Posterior vena cava (tissue), 2 donors: ENCODE measurements at places on chromosomes 5 and 9. TPM values are rescaled to one million over a fixed set of nuclear protein-coding genes. Genes with fewer than 3 reads are reported as not detected.
A peak's percentile ranks its signal among the peaks of the same experiment; 100 is the strongest.

DNA sequence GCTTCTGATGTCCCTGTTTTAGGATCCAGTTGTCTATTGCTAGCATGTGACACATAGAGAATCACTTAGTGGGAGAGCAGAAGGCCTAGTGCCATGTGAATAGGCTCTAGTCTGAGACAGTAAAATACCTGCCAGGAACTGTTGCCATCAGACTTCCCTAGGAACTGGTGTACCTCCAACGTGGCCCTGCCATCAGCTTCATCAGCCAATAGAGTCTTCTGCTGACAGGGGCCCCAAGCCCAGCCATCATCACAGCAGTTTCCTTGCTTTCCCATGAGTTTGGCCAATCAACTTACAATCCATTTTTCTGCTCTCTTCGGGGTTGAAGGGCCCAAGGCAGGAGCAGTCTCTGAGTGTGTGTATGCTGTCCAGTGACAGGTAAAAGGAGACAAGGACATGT, 128.4 kb upstream of the ADRA1B start:
- DNase-seq: no peak

DNA sequence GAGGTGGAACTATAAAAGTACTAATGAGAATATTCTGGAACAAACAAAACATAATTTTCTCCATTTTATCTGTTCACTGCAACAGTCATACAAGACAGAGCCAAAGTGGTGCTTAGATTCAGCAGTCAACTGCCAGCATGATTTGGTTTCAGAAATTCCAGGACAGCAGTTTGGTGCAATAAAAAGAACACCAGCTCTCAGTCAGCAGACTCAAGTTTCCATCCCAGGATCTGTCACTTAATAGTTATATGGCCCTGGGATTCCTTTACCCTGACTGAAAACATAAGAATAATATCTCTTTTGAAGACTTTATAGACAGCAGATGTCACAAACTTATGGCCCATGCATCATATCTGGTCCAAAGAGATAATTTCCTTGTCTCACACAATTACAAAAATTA, 92.8 kb upstream of the RASEF start:
- DNase-seq: no peak

PDZD2 gene
- total RNA-seq: 4.9 TPM

- DNase-seq: no peak
These were observed 35.5 kb upstream of the GRHPR start for GRCh38 chr9:37386988-37387387.

CER1 gene
- total RNA-seq: not detected

DNA sequence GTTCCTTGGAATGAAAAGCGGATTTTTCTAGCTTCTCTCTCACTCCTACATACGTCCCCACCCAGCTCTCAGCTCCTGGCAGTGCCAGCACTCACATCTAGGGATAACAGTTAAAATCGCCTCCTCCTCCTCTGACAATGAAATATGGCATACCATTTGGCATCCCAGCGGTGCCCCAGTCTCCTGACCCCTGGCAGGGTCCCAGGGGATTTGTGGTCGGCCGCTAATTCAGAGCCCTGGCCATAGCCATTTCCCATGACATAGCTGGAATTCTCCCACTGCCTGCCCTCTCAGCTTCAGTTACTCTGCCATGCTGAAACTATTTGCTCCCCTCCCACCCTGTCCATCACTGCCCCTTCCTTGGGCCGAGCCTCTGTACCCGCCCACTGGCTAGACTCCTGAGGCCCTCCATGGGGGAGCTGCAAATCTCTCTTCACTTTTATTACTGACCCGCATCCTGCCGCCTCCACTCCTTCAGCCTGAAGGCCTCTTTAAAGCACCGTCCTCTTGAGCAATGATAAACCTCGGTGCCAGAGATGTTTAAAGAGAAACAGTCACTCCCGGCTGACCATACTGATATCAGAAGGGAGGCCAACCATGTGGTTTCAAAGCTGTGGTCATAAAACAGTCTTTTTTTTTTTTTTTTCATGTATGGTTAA, 139.8 kb downstream of the SLIT3 start:
- DNase-seq: peak; percentile 88

LVRN gene
- total RNA-seq: 1.5 TPM

- no peak for DNase-seq
These were observed 142.8 kb downstream of the ENC1 start for GRCh38 chr5:74497706-74498105.

- no peak for DNase-seq
These were observed 284.5 kb downstream of the ZNF608 start for GRCh38 chr5:124461941-124462340.

- no peak for DNase-seq
These were observed 5.5 kb downstream of the EPB41L4A start for GRCh38 chr5:112413611-112414010.

- no peak for DNase-seq
These were observed 1294.2 kb downstream of the EFNA5 start for GRCh38 chr5:106376522-106376921.

SLC25A2 gene
- 1.00 TPM for total RNA-seq

GRCh38 chr5:7848296-7848695, 2.6 kb downstream of the CFAP90 start:
- no peak for DNase-seq

GRCh38 chr5:116883875-116884274, 309.3 kb upstream of the SEMA6A start:
- DNase-seq: no peak

GRCh38 chr5:123582550-123583285, 70.7 kb downstream of the CSNK1G3 start:
- DNase-seq: no peak

- DNase-seq: no peak
These were observed 57.6 kb upstream of the SH3GL2 start for GRCh38 chr9:17521100-17521855.

CBY3 gene
- not detected for total RNA-seq

- DNase-seq: peak; percentile 86
These were observed 494 bp downstream of the CERT1 start for GRCh38 chr5:75510836-75511434.

TAF1L gene
- total RNA-seq: 0.05 TPM

DNA sequence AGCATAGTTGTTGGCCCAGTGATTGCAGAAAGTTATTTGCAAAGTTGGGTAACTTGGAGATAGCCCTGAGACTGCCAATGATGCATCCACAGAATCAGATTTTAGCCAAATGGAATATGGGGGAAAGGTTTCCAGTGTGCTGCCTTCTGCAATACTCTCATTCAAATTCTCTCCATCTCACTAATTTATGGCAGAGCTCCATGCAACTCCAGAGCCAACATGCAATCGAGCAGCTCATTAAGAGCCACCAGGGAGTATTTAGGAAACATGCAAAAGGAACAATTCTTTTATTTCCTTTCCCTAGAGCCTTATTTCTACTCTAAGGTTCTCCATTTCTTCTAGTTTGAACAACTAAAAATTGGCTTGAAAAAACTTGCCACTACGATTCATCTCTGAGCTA, 135.9 kb upstream of the MARCHF11 start:
- DNase-seq: no peak

ORM2 gene
- not detected for total RNA-seq

GRCh38 chr9:4344946-4345345, 45.1 kb upstream of the GLIS3 start:
- no peak for DNase-seq

DNA sequence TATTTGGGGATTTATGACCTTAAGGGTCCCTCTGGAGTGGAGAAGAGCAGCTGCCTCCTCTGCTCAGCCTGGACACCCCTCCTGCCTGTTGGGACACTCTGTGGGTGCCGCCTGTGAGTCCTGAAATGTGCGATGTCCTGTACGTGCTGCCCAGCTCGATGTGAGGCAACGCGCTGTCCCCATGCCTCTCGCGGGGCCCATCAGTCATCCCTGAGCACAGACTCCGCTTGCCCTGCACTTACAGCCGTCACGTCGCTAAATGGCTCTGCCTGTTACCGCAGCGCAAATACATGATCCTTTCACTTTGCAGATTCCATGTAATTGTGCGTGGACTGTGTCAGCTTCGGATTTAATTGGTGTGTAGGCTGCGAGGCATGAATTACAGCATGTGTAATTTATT, 27.1 kb downstream of the IRX4 start:
- no peak for DNase-seq
